NCI-H1417 (cell line): ENCODE measurements at places on chromosomes 1 and 21.

DNA sequence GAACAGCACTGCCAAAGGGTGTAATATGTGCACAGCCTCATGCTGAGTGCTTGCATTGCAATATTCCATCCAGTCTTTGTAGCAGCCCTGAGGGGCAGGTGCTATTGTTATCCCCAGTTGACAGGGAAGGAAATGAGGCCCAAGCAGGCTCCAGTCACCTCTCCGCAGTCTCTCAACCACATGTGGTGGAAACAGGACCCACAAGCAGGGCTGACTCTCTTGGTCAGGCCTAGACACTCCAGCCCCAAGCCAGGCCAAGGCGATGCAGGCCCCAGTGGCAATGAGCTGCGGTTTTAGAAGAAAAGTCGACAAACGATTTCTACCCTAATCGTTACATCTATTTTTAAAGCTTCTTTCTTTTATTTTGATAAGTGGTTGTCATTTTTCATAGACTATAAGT is 52.6 kb upstream of the GADD45A start:
- DNase-seq = no peak

DNA sequence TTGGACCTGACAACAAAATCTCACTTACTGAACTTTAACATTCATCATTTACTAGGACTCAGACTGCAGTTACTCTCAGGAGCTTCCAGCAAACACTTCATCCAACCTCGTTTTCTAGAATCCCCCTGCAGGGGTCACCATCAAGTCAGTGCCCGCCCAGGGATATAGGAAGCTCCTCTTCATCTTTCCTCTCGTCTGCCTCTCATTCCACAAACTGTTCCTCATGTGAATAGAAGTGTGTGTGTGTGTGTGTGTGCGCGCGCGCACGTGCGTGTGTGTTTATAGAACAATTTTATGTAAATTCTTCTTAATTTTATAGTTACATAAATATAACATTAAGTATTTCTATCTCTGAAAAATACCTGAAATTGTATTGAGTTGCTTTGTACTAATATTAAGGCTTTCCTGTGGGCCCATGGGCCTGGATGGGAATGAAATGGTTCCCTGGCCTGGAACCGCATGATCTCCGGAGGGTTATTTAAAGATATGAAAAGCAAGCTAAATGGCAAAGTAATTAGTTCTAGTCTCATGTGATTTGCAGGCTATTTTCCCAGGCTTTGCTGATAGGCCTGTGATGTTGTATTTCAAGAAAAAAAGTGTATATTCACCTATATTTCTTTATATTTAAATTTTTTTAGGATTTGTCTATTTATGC is 21.7 kb upstream of the ABCD3 start:
- DNase-seq = no peak

DNA sequence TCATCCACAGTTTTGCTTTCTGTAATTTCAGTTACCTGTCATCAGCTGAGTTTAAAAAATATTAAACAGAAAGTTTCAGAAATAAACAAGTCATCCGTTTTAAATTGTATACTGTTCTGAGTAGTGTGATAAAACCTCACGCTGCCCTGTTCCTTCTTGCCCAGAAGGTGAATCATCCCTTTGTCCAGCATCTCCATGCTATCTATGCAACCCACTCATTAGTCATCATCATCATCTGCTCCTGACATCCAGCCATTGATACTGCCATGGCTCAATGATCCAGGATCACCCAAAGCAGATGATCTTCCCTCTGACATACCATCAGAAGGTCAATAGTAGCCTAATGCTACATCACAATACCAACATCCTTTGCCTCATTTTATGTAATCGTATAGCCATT is 198.3 kb downstream of the SLC44A5 start:
- no peak for DNase-seq

- DNase-seq = no peak
Measured at GRCh38 chr1:16342331-16343062, 9.8 kb downstream of the FBXO42 start.

- DNase-seq = no peak
Measured at GRCh38 chr1:74423471-74423870, 88.9 kb downstream of the LRRC53 start.

GRCh38 chr1:75672528-75673393 is 51.7 kb upstream of the ACADM start:
- DNase-seq = no peak
